Stimulated activated CD4-positive, alpha-beta T cell treated with anti-CD3 and anti-CD28 coated beads, Interleukin-1b, Interleukin-23, amount 100 ng/mL, for 1 hour (primary cell): ENCODE measurements at places on chromosomes 3 and 15.

DNA sequence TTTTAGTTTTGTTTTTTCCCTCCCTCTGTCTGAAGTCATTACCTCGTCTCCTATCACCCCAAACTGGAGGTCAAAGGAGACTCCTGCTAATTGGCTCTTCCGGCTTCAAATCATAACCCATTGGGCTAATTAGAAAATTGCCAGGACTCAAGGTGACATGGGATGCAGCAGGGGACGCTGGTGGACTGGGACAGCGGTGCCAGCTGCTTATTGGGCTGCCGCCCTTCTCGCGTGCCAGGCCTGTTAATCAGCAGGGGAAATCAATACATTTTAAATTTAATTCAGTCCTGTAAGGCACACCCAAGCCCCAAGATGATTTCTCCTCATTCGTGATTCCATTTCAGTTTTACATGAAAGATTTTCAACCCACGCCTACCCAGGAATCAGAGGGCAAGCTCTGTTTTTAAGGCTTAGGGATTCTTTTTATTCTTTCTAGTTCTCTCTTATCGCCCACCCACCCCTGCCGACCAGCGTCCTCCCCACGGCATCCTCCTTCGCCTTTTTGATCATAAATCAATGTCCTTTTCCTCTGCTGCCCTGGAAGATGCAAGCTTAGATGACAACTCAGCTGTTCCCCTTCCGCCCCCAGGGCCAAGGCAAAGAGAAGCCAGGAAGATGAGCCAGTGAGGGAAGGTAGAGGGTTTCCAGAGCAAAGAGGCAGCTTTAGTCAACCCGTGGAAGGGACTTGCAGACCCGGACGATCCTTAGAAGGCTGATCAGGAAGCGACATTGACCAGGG, 329.6 kb downstream of the UACA start:
- DNase-seq, result no peak

DNA sequence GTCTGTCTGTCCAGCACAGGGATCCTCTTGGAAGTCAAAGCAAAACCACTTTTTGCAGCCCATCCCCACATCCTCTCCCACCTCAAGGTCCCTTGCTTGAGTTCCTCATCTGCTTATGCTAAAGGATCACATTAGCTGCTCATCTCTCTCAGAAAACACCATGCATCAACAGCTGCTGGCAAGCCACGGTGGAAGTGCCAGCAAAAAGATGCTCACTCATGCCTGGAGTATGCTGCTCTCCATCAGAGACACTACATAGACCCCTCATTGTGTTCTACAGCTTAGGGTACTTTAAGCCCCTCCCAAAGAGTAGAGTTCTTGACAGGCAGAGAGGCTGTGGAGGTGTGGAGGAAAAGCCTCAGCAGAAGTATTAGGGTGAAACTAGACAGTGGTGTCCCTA, 94.6 kb upstream of the COL8A1 start:
- no peak for DNase-seq

GRCh38 chr3:43540624-43541023, 81.2 kb downstream of the ANO10 start:
- no peak for DNase-seq

- no peak for DNase-seq
These were observed 225.1 kb downstream of the UACA start for GRCh38 chr15:70538278-70538677.

DNA sequence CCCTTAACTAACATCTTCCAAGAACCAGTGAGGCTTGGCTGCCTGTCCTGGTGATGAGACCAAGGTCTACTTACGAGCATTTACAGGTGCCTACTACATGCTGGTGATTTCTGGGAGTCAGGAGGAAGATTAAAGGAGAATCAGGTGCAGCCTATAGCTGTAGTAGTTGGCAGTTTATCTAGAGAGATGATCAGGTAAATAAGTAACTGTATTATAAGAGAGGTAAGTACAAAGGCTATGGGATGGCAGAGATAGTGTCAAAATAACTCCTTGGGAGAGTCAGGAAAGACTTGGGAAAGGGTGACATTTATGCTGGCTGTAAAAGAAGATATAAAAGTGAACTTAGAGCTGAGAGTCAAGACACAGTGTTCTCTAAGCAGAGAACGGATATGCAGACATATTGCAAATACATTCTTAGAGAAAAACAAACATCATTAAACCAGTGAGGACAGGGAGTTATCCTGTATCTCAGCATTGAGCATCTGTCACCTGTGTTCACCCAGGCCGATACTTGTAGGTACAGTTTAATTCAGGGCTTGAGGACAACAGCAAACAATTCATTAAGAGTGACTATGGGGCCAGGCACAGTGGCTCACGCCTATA, 49.7 kb upstream of the ACP3 start:
- DNase-seq, result no peak

DNA sequence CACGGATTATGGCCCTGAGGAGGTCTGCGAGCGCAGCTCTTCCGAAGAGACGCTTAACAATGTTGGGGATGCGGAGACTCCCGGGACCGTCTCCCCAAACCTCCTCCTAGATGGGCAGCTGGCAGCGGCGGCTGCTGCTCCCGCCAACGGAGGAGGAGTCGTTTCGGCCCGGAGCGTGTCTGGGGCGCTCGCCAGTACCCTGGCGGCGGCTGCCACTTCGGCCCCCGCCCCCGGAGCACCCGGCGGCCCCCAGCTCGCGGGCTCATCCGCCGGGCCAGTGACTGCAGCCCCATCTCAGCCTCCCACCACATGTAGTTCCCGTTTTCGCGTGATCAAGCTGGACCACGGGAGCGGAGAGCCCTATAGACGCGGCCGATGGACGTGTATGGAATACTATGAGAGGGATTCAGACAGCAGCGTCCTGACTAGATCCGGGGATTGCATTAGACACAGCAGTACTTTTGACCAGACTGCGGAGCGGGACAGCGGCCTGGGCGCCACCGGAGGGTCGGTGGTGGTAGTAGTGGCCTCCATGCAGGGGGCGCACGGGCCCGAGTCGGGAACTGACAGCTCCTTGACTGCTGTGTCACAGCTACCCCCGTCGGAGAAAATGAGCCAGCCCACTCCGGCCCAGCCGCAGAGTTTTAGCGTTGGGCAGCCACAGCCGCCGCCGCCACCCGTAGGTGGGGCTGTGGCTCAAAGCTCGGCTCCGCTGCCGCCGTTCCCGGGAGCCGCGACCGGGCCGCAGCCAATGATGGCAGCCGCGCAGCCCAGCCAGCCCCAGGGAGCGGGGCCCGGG, 1.6 kb downstream of the TSC22D2 start:
- DNase-seq, result no peak

GRCh38 chr3:64890006-64890405, 202.2 kb upstream of the ADAMTS9 start:
- DNase-seq, result no peak

- DNase-seq, result no peak
These were observed 67.2 kb downstream of the EFHB start for GRCh38 chr3:19866751-19867347.

- DNase-seq, result no peak
These were observed 55.3 kb downstream of the CCR4 start for GRCh38 chr3:33006571-33007286.

GRCh38 chr15:65330934-65331645, 26.6 kb downstream of the RNU5B-1 start:
- DNase-seq, result no peak

- no peak for DNase-seq
These were observed 307.1 kb upstream of the SEMA6D start for GRCh38 chr15:47410247-47410646.

GRCh38 chr15:60585743-60586708, 107.1 kb upstream of the ICE2 start:
- no peak for DNase-seq

DNA sequence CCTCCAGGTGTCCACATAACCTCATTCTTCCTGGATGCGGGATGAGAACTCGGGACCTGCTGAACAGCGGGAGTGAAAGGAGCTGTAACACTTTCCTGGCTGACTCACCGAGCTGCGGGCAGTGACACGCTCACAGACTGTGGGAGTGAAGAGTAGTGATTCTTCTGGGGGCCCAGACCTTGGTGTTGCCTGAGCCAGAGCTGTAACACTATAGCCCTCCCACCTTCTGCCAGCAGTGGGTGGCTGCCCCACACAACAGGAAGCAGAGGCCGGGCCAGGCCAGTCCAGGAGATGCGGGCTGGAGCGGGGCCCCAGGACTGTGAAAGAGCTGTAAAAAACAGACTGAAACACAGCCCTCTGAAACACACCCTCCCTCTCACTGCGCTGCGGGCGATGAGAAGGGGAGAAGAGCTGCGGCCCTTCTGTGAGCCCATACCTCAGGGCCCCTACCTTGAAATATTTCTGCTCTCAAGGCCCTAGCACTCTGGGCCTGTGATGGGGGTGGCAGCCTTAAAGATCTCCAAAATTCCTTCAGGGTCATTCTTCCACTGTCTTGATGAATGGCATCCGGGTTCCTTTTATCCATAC, 464.0 kb upstream of the CCDC54 start:
- no peak for DNase-seq

DNA sequence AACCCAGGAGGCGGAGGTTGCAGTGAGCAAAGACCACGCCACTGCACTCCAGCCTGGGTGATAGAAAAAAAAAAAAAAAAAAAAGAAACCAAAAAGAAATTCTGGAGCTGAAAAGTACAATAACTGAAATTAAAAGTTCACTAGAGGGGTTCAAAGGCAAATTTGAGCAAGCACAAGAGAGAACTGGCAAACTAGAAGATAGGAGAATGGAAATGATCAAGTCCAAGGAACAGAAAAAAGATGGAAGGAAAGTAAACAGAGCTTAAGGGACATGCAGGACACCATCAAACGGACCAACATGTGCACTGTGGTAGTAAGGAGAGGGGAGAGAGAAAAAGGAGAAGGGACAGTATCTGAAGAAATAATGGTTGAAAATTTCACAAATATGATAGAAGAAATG, 12.9 kb downstream of the SNX4 start:
- no peak for DNase-seq

- DNase-seq, result no peak
These were observed 259.1 kb upstream of the PEX5L start for GRCh38 chr3:180295811-180296210.

DNA sequence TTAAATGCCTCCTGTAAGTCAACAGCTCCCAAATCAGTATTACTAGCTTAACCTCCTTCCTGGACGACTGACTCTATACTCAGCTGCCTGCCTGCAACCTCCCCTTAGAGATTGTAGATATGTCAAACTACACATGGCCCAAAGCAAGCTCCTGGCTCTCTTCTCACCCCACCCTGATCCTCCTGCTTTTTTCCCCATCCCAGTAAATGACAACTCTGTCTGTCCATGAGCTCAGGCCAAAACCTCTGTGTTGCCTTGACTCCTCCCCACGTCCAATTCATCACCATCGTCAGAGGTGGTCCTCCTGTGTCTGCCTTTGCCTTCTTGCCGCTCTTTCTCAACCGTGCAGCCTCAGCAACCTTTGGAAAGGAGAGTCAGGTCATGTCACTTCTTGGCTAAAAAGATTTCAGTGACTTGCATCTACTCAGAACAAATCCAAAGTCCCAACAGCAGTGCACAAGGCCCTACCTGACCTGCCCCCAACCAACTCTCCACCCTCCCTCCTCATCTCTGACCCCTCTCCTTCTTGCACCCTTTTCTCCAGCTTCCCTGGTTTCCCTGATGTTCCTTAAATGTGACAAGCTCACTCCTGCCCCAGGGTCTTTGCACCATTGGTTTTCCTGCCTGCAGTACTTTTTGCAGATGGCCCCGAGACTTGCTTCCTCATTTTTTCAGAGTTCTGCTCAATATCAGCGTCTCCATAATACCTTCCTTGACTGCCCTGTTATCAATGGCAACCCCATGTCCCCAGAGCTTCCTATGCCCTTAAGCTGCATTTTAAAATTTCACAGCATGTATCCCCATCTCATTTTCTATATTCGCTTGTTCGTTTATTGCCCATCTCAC, 52.8 kb downstream of the LSM3 start:
- DNase-seq, result no peak

DNA sequence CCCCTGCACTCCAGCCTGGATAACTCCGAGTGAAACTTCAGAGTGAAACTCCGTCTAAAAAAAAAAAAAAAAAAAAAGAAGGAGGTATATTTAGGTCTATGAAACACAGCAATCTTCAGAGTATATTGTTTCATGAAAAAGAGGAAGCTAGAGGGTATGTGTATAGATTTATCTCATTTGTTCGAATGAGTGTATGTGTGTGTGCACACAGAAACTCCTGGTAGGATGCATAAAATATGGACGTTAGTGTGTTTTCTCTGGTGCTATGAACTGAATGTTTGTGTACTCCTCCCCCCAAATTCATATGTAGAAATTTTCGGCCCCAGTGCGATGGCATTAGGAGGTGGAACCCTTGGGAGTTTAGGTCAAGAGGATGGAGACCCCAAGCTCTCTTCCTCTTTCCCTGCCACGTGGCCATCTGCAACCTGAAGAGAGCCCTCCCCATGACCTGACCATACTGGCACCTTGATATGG, 98.6 kb upstream of the KLF13 start:
- no peak for DNase-seq

- DNase-seq, result no peak
These were observed 23.8 kb downstream of the MEX3B start for GRCh38 chr15:82021992-82022391.

- DNase-seq, result no peak
These were observed 2.9 kb downstream of the ESYT3 start for GRCh38 chr3:138437281-138437680.

DNA sequence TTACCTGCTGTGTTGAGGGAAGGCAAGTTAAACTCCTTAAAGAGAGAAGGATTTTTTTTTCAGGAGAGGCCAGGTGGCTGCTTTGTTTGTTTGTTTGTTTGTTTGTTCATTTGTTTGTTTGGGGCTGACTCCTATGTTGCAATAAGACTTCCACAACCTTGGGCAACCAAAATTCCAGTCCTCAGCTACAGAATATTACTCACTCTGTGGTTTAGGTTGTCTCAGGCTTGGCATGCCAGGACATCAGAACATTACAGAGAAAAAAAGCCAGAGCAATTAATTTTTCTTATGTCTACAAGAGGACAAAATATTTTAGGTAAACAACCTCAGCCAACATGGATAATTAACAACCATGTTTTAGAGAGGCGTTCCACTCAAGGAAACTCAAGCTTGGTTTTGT, 156.7 kb upstream of the ATP11B start:
- DNase-seq, result no peak

- DNase-seq, result no peak
These were observed 507.3 kb upstream of the CBLB start for GRCh38 chr3:106376016-106376570.

DNA sequence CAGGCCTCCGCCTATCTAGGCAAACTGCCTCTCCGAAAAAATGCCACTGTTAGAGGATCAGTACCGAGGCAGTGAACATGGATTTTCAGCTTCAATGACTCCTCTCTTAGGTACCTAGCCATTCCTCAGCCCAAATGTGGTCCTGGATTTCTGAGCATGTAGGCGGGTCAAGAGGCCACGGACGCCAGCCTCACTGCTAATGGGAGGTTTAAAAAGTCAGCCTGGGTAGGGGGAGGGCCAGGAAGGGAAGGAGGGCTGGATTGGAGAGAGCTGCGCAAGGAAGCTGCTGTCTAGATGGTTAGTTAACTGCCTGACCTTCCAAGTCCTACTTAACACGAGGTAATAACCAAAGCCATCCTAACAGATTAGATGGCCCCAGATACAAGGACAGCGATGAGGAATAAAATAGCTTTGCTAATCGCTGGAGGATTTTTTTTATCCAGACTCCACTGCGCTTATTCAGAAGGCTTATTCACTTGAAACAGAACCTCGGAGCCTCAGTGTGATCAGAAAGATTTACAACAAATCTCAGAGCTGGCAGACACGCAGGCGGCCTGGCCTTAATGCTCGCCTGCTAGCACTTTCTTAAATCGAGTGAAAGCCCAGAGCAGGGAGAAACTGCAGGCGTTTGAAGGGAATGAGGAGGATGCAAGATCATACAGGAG, 34.3 kb downstream of the TLE3 start:
- DNase-seq, result no peak
